Activated T-cell treated with anti-CD3 and anti-CD28 coated beads, Interleukin-2, amount 50 U/mL, for 72 hours (primary cell): ENCODE measurements at places on chromosomes 16 and 17. TPM values are rescaled to one million over a fixed set of nuclear protein-coding genes. Genes with fewer than 3 reads are reported as not detected.

- DNase-seq = peak; percentile 78
Measured at GRCh38 chr16:29700253-29700987, 21.4 kb downstream of the QPRT start.

The CDRT15L2 gene
- not detected for total RNA-seq

GRCh38 chr17:74467221-74467951, 952 bp downstream of the CD300A start:
- no peak for DNase-seq

GRCh38 chr17:47324224-47325020, 667 bp downstream of the EFCAB13 start:
- DNase-seq = peak; percentile 58

GRCh38 chr16:1452530-1452929, 8.2 kb upstream of the CCDC154 start:
- DNase-seq = no peak

DNA sequence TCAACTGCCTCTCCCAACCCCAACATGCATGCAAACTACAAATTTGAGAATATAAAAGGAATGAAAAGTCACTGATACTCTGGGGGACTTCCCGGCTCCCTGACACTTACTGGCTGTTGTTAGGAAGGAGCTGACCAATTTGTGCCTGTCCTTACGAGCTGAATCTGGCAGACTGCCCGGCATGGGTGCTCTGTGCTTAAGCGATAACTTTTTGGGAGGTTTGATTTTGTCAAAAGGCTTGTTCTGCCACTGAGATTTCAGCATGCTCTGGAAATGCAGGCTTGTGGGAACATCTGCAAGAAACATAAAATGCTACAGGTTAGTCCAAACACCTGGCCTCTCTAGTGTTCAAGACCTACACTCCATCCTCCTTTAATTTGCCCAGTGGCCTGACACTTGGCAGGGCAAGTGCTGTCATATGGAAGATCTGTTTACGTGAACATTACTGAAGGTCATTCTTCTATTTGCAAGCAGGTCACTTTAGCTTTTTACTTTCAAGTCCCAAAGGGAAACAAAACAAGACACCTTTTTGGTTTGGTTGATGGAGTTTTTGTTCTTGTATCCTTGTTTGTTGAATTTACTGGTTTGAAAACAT, 40.6 kb downstream of the STH start:
- no peak for DNase-seq

The DHRS7C gene
- total RNA-seq = not detected

DNA sequence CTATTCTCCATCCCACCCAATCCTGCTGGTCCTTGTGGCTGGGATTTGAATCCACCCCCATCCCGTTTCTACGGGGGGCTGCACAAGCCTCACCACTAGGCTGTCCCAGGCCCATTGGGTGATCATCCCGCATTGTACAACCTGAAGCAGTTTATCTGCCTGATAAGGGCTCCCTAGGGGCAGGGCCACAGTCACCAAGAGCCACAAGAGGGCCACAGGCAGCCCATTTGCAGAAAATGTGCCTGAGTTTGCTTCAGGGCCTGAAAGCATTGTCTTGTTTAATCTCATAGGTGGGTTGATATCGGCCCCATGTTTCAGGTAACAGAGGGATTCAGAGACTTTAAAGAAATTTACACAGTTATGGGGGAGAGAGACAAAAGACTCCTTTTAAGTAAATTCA, 245.0 kb downstream of the CPPED1 start:
- DNase-seq = no peak

The TBCD gene
- 134 TPM for total RNA-seq

- DNase-seq = no peak
Measured at GRCh38 chr17:81194225-81194760, 28.3 kb upstream of the AATK start.

The ZACN gene
- 9.1 TPM for total RNA-seq

The TNFRSF13B gene
- not detected for total RNA-seq

DNA sequence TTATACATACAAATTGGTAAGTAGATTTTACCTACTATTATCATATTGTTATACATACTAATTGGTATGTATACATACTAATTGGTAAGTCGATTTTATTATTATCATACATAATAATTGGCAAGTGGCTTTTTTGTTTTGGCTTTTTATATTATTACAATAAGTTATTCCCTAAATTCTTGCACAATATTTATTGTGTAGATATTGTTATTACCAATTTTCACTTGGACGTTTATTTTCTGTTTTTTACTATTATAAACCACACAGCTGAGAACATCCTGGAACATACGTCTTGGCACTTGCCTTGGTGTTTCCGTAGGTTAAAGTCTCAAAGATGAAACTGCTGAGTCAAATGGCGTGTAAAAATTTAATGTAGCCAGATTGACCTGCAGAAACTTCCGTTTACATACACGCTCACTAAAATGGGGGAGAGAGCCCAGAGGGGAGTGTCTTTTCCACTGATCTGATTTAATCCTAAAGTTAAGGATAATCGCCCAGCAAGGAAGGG, 18.9 kb downstream of the GNGT2 start:
- DNase-seq = no peak

The CMTM1 gene
- total RNA-seq = 10.1 TPM

The TAC4 gene
- not detected for total RNA-seq

The OR3A3 gene
- not detected for total RNA-seq

The UMOD gene
- total RNA-seq = not detected
